Brain (organoid and tissue), 16 donors: ENCODE measurements at places on chromosomes 16 and 17.

DNA sequence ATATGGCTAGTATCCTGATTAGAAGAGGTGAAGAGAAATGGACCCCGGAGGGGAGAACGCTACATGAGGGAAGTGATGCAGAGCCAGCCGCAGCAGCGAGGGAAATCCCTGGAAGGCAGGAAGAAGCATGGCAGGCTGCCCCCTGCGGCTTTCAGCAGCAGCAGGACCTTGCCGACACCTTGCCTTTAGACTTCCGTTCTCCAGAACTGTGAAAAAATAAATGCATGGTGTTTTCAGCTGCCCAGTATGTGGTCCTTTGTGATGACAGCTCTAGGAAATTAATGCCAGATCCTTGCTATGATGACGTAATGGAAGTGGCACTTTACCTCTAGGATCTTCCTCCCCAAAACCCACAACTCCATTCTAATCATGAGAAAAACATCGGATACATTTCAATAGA is 9.7 kb upstream of the ZFP1 start:
- no peak for DNase-seq

DNA sequence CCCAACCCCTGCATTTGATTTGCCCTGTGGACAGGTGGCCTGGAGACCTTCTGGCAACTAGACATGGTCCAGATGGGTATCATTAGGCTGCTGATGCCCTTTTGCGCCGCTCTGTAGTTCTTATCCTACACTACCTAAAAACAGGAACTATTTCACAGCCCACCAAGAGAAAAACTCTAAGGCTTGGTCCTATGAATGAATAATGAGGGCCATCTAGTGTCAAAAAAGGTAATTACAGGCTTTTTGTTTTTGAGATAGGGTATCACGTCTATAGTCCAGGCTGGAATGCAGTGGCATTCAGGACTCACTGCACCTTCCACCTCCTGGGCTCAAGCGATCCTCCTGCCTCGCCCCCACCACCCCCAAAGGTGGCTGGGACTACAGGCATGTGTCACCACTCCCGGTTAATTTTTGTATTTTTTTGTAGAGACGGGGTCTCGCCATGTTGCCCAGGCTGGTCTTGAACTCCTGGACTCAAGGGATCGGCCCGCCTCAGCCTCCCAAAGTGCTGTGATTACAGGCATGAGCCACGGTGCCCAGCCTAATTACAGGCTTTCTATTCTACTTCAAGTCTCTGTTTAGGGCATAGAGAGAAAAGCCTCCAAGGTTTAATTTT is 20.9 kb downstream of the COIL start:
- DNase-seq, result peak; percentile 53

DNA sequence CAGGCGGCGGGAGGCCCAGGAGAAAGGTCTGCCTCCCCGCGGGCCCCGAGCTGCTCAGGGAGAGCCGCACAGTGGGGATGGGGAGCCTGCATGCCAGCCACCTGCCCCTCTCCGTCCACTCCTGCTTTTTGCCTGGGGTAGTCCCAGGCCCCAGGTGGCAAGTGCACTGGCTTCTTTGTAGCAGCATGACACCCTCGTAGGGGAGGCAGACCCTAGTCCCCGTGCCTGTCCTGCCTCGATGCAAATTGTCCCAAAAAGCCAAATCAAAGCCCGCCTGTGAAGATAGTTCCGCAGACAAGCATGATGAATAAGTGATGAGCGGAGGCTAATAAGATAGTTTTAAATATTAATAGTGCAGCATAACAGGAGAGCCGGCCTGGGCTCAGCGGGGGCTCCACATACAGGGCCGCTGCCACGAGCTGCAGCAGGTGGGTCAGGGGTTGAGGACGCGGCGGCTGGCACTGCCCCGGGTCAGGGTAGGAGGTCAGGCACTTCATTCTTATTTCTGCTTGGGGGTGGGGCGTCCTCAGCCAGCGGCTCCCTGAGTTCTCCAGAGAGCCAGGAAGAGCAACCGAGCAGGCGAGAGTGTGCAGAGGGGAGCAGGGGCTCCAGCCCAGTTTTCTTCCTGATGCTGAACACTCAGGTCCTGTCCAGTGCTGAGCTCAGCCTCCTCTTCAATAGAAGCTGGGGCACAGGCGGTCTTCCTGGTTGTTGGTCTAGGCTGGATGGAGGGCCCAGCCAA is 26.8 kb downstream of the GINS2 start:
- DNase-seq, result peak; percentile 80

DNA sequence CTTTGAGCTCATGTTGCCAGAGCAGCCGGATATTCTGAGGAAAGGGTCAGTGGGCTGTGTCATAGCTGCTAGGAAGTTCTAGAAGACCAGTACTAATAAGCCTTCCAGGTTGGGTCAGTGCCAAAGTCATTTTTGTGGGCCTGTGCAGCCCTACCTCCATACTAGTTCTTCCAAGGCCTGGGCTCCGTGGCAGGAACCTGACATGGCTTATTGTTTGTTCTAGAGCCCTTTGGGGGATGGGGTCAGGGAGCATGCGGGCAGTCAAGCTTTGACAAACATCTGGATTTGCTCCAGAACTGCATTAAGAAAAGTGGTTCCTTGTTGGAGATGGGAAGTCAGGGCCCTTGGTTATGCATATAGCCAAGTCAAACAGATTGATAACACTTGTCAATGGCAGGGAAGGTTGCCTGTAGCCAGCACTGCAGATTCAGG is 7.6 kb downstream of the ALKBH5 start:
- no peak for DNase-seq

DNA sequence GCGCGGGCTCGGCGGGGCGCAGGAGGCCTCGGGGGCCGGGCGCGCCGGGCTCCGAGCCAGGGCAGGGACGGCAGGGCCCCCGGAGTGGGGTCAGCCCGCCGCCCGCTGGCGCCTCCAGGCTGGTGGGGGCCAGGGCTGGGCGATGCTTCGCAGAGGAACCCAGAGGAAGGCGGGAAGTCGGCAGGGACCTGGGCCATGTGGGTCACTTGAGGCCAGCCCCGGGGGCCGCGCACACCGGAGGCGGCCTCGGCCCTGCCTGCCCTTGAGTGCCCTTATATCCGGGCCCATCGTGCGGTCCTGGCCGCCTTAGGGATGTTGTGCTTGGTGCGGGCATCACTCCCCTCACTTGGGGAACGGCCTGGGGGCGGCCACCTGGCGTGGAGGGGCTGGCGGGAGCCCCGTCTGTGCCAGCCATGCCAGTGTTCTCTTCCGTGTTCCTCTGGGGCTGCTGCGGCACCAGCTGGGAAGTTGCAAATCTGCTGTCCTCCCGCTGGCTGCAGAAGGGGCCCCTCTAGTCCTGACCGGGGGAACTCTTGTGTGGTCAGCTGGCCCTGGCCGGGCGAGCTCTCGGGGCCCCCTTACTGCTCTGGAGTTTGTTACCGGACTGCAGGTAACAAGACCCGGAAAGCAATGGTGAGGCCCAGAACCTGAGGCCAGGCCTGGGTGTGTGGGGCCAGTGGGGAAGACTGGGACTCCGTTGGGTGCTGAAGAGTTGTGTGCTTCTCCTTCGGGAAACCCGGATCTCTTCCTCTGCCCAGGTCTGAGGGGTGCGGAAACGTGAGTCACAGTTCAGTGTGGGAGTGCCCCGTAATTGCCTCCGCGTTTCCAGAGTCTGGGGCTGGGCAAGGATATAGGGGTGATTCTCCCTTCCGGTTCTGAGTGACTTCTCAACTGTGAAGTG is 849 bp downstream of the CAPN15 start:
- DNase-seq, result no peak

- no peak for DNase-seq
Measured at GRCh38 chr16:67419931-67420330, 3.7 kb upstream of the ZDHHC1 start.

GRCh38 chr17:17757391-17757791 is 76.1 kb downstream of the RAI1 start:
- DNase-seq, result no peak

- DNase-seq, result no peak
Measured at GRCh38 chr17:5533486-5534315, 47.3 kb downstream of the MIS12 start.

DNA sequence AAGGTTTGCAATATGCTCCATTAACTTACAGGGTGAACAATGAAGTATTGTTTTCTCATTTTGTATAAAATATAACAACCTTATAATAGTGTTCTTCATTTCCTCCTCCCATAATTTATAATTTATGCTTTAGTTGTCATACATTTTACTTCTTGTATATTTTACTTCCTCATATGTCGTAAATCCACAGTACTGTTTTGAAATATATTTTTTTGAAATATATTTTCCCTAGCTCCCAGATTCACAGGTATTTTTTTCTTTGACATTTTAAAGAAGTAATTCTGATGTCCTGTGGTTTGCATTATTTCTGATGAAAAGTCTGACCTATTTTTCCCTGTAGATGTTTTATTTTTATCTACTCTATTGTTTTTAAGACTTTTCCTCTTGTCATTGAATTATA is 52.7 kb downstream of the VMP1 start:
- DNase-seq, result no peak

GRCh38 chr16:20517149-20517548 is 59.0 kb downstream of the ACSM2B start:
- no peak for DNase-seq

- DNase-seq, result no peak
Measured at GRCh38 chr17:62300697-62301096, 79.7 kb upstream of the EFCAB3 start.

GRCh38 chr17:41553176-41553575 is 18.7 kb downstream of the KRT9 start:
- no peak for DNase-seq

DNA sequence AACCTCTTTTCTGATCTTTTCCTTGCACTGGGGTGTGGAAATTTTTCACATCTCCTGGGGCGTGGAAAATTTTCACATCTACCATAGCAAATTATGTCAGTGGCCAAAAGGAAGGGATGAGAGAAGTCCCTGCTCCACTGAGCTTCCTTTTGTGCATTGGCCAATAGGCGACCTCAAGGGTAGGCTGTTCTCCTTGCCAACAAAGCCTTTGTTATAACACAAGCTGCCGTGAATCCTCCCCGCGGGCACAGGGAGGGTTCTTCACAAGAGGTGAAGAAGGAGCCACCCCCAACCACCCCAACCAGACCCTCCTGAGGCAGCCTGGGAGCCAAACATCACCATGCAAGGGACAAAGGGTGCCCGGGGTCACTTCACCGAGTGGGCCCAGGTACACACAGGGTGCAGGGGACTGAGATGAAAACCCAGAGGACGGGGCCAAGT is 6.5 kb downstream of the SLC5A11 start:
- peak; percentile 8 for DNase-seq

DNA sequence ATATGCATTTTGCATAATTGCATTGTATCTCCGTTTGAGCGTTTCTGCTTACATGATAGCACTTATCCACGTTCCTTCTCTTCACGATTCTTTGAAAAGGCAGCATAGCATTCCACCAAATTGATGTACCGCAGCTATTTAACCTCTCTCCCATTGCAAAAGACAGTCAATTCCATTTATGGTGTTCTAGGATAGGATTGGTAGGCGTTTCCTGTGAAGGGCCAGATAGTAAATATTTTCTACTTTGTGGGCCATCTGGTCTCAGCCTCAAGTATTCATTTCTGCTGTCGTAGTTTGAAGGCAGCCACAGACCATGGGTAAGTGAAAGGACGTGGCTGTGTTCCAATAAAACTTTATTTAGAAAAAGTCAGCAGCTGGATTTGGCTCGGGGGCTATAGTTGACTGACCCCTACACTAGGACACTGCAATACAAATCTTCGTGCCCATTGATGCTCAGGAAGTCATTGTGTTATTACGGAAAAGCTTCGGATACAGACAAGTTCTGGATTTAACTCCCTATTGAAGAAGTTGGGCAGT is 10.1 kb downstream of the SNX29 start:
- no peak for DNase-seq

- DNase-seq, result no peak
Measured at GRCh38 chr16:56872863-56873391, 7.9 kb downstream of the SLC12A3 start.

- DNase-seq, result no peak
Measured at GRCh38 chr17:50337956-50338355, 8.0 kb upstream of the XYLT2 start.

- DNase-seq, result no peak
Measured at GRCh38 chr17:3531266-3532101, 26.1 kb downstream of the TRPV3 start.

DNA sequence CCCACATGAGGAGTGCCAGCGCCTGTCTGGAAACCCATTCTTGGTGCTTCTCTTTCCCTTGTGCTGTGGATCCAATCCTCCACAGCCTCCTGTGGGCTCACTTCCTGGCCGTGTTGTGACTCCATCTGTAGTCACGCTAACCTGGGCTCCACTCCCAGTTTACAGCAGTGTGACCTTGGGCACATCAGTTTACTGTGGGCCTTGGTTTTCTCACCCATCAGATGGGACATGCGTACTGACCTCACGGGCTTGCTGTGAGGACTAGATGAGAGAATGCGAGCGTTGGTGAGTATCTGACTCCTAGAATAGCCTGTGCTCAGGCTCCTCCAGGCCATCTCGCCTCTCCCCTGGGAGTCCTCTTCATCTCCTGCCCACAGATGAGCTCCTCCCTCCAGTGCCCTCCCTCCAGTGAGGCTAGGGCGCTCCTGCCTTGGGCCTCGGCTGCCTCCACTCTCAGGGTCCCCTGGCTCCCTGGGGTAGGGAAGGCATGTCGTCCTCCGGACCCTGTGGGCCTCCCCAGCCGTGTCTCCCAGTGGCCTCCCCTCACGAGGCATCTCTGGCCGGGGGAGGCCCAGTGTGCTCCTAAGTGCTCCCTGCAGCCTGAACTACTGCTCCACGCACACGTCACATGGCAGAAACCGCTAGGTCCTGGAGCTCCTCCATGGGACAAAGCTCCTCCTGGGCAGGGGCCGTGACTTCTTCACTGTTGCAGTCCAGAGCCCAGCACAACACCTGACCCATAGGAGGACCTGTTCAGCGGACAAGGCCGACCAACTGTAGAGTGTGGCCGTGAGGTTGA is 5.2 kb upstream of the FOXJ1 start:
- no peak for DNase-seq

GRCh38 chr16:57534881-57535658 is 1.3 kb downstream of the CCDC102A start:
- DNase-seq, result no peak

GRCh38 chr17:10821770-10822169 is 16.1 kb downstream of the PIRT start:
- DNase-seq, result no peak

DNA sequence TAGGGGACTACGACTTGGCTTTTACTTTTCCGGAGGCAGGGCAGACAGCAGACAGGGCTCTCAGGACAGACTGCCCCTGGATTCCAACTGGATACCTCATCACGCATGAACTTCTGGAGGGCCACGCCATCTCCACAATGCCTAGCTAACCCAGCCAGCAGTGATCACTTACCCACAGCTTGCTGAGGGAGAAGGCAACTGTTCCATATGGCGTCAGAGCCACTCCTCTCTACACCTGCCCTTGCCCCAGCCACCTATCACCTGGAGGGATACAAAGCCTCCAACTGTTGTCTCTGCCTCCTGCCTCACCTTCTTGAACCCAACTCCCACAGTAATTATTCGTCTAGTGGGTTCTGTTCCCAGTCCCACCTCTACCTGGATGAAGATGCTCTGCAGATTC is 8.8 kb downstream of the MYO19 start:
- DNase-seq, result no peak
